ENCODE measurements at places on chromosomes 5 and 9.

- DNase-seq: no peak
Measured at GRCh38 chr9:8365466-8366160, 566.0 kb upstream of the DMAC1 start.

DNA sequence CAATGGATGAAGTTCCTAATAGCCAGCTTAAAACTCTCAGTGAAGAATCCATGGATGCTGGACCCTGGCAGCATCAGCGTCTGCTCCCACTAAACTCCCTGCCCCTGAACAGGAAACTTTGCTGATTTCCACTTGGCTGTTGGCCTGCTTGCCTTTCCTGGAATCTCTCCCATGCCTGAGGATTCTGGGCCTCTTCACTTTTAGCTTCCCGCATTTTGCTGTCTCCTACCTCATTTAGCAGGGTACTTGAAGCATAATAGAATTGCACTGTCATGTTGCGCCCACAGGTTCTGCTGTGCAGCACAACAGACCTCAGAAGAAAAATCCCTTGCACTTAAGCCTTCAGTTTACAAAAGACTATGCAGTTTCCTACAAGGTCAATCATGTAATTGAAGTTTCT, 127.6 kb downstream of the DROSHA start:
- DNase-seq: no peak

DNA sequence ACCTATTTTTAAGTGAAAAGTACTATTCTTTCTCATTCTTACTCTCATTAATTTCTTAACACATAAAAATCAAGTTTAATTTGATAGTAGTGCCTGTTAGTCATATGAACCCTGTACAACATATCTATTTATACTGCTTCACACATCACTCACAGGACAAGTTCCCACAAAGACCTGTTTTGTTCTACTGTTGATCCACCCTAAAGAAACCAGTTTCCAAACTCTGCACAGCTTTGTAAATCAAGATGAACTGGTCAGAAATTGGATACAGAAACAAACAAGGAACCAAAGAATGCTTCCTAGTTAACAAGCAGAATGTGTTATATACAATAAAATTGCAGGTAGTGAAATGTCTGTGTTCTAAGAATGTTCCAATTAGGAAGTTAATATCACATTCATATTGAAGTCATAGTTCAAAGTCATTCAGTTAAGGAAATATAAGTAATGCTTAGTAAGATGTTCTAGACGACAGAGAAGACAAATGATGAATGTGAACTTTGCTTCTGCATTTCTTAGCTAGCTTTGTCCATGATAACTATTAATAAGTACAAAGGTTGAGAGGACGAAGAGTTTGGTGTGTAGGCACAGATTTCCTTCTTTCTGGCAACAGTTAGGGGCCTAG, 33.4 kb downstream of the C9orf85 start:
- DNase-seq: no peak

DNA sequence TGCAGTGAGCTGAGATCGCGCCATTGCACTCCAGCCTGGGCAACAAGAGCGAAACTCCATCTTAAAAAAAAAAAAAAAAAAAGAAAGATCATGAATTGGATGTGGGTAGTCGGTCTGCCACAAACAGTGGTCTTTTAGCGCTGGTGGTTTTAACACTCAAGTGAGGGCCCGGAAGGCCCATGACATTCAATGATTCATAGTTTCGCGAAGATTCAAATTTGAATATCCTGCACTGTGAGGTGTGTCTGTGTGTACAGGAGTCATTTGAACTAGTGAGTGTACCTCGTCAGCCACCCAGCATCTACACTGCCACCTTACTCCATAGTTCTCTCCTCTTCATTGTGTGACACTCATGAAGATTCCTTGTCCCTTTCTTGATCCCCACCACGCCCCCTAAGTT, 41.3 kb downstream of the CFAP77 start:
- no peak for DNase-seq

GRCh38 chr5:170078458-170078857, 27.2 kb upstream of the FOXI1 start:
- no peak for DNase-seq

- DNase-seq: no peak
Measured at GRCh38 chr5:27010646-27011045, 27.7 kb downstream of the CDH9 start.

DNA sequence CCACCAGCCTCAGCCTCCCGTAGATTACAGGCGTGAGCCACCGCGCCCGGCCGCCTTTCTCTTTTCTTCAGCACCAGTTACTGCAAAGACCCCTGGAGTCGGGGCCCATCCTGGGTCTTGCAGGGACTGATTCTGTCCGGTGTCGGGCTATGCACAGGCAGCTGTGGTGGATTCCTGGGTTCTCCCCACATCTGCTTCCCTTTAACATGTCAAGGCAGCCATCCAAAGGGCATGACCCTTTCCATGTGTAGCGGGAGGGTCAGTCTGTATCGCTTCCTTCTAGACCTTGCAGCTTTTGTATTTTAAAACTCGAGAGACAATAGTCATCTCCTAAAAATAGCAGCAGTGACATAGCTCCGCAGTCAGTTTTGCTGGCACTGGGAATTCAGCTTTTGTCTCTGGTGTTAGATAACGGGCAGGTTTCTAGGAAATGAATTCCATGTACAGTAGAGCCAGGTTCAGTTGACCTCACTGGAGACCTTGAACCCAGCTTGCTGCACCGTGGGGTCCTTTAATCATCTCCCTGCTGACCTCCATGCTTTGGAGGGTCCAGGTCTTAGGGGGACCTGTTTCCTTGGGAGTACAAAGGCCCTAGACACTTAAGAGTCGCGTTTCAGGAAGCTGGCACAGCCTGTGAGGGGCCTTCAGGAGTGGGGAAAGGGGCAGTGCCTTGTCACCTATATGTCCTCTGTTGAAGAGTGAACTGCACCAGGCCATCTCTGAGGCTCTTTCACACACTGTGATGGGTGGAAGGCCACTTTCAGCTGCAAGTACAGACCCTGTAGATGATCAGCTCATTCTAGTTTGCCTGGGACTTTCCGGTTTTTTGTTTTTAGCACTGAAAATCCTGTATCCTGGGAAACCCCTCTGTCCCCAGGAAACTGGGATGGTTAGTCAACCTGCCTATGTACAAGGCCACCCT, 13.8 kb downstream of the ANKRD33B start:
- DNase-seq: peak; percentile 60

DNA sequence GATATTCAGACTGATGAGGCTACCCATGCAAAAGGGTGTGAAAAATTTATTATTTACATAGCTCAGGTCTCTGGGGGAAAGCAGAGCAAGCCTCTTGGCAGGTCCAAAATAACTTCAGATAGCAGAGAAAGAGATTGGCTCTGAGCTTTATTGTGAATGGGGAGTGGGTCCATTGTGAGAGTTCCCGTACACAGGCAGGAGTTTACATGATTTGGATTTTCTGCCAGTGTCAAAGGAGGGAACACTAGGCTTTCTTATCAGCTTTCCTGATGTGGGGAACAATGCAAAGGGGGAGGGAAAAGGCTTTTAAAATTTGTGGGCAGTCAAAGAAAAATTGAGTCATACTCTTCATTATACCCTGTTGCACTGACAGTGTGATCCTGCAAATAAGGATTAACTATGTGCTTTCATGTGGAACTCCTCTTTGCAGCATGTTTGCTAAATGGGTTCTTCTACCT, 615.0 kb upstream of the RIOK2 start:
- no peak for DNase-seq

DNA sequence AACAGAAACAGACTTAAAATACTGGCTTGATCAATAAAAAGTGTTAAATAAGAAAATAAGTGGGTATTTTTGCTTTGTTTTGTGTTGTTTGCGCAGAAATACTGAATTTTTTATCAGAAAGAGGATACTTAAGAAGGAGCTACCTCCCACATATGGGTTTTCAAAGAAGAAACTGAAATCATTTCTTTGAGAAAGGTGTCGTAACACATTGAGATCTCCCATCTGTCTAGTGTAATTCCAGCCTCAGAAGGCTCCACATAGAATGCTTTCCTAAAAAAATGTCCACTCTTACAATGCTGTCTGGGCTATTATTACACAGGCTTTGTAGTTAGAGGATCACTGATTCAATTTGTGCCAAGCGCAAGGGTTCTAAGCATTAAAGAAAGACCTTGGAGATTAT, 226.2 kb downstream of the EPB41L4A start:
- no peak for DNase-seq

- DNase-seq: no peak
Measured at GRCh38 chr5:133472829-133473228, 139.5 kb downstream of the FSTL4 start.

- no peak for DNase-seq
Measured at GRCh38 chr5:140674629-140675028, 1.3 kb upstream of the DND1 start.

DNA sequence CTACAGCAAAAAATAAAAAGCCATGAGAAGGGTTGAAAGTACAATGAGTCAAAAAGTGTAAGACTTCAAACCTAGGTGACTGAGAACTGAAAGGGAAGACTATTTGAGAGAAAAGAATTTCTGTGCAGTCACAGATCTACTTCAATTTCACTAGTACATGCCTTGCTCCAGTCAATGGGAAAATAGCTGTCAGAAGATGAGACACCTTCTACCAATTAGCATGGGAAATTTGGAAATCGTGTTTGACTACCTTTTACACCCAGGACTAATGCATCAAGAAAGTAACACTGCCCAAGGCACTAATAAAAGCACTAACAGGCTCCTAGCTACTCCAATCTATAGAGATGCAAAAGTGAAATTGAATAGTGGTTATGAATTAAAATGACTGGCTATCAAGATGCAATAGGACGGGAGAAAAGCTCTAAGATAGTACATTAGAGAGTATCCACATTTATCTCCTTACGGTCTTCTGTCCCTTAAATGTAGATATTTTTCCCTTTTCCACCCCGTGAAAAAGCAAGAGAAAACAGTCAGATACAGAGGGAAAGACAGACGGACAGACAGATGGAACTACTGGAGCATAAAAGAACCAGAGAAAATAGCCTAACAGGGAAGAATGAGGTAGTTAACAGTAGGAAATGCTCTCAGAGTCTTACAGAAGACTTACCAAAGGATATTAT, 15.2 kb downstream of the ERP44 start:
- no peak for DNase-seq

GRCh38 chr9:84271531-84271900, 69.0 kb downstream of the SLC28A3 start:
- DNase-seq: peak; percentile 82

- DNase-seq: no peak
Measured at GRCh38 chr5:39648085-39648847, 223.5 kb upstream of the DAB2 start.

GRCh38 chr9:20981486-20981885, 50.0 kb downstream of the HACD4 start:
- DNase-seq: no peak

- DNase-seq: no peak
Measured at GRCh38 chr9:26326563-26326962, 566.0 kb downstream of the CAAP1 start.

- no peak for DNase-seq
Measured at GRCh38 chr5:164651546-164652275, 1146.3 kb downstream of the MAT2B start.

- DNase-seq: no peak
Measured at GRCh38 chr9:132946631-132947295, 2.3 kb upstream of the TSC1 start.

GRCh38 chr5:24644761-24645160, at the start of gene CDH10:
CDH10 (minus strand) TSS chr5:24644978; CDS start chr5:24593490, 51,488 bp downstream.
- DNase-seq: peak; percentile 67

DNA sequence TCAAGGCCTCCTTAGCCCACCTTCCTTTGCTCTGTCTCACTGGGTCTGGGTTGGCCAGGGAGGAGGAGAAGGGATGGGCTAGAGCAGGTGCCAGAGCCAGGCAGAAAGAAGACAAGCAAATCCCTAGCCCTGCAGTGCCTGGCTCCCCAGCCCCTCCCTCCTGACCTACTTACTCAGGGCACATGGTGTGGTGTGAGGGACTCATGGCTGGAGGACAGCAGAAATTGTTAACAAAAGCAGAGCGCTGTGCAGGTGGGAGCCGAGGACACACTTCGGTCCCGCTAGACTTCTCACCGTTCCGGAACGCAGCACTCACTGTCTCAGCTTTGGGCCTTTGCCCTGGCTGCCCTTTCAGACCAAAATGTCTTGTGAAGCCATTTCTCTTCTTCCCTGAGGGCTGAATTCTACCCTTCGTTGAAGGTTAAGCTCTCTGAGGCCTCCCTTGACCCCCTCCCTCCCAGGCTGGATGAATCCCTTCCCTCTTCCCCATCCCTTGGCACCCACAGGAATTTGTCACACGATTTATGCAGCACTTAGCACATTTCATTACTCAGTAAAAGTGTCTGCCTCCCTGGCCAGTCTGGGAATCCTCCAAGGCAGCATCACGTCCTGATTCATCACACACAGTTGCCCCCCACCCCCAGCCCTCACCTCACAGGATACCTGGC, 263.9 kb upstream of the TRPC7 start:
- no peak for DNase-seq

DNA sequence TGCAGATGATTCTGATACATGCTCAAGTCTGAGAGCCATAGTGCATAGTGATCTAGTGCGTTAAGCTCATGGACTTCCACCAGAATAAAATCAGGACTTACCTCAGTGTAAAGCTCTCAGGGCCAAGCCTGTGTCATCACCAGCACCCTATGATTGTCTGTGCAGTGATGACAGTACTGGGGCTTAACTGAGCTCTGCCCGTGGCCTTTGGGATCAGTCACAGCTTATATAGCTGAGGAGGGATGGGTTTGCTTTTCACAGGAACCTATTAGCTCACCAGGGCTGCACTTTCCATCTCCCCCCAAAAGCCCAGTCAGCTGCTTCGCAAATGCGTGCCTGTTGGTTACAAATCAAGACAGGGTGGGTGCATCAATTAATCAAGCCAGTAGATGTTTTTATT, 246.9 kb downstream of the NR3C1 start:
- no peak for DNase-seq

DNA sequence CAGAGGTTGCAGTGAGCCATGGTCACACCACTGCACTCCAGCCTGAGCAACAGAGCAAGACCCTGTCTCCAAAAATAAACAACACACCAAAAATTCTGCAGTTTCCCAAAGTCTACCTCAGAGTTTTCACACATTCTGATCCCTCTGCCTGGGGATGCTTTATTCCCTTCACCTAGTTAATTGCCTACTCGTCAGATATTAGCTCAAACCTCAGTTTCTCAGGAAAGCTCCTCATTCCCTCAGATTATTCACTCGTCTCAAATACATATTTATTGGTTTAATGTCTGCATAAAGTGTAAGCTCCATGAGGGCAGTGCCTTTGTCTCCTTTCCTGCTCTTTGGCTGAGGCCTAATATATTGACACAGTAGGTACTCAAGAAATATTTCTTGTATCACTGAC, 2.5 kb upstream of the MATR3 start:
- DNase-seq: no peak

DNA sequence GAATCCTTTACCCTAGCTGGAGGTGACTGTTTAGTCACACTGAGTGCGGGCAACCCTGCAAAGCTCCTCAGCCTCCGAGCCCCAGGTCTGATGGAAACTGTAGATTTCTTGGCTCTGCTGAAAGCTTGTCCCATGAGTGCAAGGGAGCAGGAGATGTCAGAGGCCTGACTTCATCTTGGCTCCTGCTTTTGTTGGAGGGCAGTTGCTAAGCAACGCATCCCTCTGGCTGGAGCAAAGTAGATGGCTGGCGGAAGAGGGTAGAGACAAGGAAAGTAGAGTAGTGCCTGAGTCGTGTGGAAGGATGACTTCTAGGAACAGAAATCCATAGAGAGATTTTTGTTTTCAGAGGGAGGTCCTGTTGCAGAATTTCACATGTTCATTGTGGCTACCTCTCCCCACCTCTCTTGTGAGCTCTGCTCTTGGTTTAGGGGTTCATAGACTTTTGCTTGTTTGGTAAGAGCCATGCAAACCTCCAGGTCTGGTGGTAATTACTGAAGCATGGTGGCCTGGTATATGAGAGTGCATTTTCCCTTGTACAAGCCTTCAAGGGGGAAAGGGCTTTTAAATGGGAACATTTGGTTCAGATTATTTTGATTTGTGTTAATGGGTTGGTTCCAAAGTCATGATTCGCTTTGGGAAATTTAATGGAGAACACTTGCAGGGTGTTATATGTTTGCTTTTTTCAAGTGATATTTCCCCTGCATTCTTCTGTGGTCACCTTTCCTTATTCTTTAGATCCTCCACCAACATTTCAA, 71.5 kb downstream of the ARHGAP26 start:
- DNase-seq: no peak
